ENCODE measurements at places on chromosomes 4 and X.

GRCh38 chr4:81954271-81954670, 419.5 kb downstream of the HNRNPD start:
- no peak for DNase-seq

- no peak for DNase-seq
These were observed 15.4 kb upstream of the UGDH start for GRCh38 chr4:39542611-39543012.

DNA sequence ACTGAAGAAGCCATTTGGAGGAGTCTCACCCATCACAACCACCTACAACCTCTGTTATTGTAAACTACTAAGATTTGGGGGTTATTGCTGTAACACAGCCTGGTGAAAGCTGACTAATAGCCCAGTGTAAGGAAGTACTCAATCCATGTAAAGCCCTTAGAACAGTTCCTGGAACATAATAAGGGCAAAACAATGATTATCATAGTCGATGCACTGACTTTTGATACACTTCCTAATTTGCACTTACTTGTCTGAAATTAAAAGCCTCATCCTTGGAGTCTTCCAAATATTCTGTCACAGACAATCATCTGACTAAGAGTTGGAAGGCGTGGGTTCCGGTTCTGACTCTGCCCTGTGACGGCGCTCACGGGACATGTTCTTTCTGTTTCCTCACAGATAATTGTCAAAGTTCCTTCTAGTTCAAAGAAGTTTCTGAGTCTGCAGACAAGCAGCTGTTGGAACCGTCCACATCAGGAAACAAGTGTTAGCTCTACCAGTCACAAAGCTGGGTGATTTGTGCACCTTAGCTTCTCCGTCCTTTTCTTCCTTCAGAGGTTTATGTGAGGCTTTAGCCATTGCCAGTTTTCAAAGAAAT, 33.4 kb upstream of the RASGEF1B start:
- no peak for DNase-seq

DNA sequence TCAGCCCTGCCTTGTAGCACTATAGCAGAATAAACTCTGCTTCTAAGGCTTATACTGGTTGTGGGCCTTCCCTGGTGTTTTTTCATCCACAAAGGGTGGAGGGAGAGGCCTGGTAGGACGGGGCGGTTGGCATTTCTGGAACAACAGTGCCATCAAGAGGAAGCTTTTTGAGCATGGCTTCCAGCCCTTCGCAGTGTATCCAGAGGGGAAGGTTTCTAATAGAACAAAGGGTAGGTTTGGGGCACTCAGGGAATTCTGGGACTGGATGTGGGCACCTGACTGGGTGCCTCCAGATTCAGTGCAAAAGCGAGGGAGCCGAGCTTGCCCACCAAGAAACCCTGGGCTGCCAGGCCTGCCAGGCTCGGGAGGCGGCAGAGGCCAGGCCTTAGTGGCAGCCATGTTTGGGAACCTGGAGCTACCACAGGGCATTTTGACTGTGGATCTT, 229.6 kb upstream of the AGTR2 start:
- no peak for DNase-seq

GRCh38 chrX:111917591-111917990, 41.6 kb downstream of the TRPC5OS start:
- DNase-seq: no peak

- DNase-seq: peak; percentile 55
These were observed 47.0 kb upstream of the SCOC start for GRCh38 chr4:140326395-140326993.

- no peak for DNase-seq
These were observed 11.5 kb downstream of the HNRNPH2 start for GRCh38 chrX:101419489-101419888.

DNA sequence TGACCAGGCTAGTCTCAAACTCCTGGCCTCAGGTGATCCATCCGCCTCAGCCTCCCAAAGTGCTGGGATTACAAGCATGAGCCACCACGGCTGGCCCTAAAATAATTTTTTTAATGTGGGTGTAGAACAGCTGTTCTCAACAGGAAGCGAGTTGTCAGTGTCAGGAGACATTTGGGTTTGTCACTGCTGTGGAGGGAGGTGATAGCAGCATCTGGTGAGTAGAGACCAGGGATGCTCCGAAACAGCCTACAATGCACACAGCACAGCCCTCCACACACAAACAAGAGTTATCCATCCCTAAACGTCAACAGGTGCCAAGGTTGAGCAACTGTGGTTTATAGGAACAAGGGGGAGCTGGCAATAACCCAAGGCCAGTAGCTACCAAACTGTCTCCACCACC, 243.4 kb upstream of the STS start:
- no peak for DNase-seq

- peak; percentile 7 for DNase-seq
These were observed 52.1 kb downstream of the CT47B1 start for GRCh38 chrX:120823556-120823955.

- DNase-seq: peak; percentile 0
These were observed 25.3 kb upstream of the CT45A1 start for GRCh38 chrX:135688137-135688536.

DNA sequence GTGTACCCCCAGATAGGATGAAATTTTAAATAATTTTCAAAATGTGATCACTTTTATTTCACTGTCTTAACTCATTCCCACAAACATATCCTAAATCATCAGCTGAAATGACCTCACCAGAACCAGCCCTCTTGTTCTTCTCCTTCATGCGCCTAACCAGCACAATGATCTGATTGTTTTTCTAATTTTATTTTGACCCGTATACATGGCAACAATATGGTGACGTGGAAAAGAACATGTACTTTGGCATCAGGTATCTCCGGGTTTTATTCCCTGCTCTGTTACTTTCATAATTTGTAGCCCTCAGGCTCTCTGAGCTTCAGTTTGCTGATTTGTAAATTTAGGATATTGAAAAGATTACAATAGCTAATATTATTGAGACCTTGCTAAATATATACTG, 562.4 kb upstream of the ZFP42 start:
- no peak for DNase-seq

DNA sequence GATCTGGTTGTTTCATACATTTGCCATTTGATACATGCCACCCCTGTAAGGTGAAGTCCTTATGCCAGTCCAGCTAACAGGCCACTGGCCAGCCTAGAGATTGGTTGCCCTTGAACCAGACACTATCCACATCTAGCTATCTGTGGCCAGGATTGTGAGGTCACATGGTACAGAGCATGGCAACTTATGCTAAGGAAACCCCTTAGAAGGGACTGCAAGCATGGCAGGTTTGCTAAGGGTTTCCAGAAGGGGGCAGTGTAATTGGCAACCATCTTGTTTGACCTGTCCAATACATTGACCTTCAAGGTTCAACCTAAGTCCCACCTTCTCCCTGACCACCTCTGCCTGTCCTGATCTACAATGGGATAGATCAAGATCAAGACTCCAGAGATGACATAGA, 47.5 kb downstream of the SMC1A start:
- DNase-seq: no peak

GRCh38 chrX:41001327-41001726, 83.9 kb upstream of the USP9X start:
- DNase-seq: no peak

DNA sequence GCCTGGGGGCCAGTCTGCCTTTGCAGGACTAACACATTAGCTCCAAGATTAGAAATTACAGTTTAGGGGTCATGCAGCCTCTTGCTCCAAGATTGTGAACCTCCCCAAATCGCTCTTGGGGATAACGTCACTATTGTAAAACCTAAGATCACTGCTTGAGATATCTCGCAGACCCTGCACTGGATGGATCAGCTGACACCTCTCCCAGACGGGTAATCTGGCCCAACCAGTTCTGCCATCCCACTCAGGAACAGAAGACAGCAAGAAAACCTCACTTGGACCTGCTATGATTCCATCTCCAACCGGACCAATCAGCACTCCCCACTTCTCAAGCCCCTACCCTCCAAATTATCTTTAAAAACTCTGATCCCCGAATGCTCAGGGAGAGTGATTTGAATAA, 431.2 kb downstream of the GPM6A start:
- no peak for DNase-seq

- peak; percentile 76 for DNase-seq
These were observed 189.7 kb downstream of the PDGFC start for GRCh38 chr4:156781852-156782251.

DNA sequence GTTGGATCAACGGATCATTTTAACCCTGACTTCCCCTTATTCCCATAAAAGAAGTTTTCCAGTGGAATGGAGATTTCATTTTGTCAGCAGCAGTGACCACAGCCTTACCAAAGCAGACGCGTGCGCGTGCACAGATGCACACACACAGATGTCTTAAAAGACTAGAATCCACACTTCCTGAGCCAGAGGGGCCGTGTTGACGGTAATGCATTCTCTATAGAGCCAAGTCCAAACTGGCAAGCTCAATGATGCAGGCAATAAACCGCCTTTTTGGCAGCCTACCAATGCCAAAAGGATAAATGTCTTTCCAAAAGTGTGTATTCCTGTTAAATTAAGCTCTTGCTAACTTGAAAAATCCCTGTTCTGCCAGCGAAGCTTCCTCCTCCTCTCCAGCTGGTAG, 18.8 kb upstream of the CLDN34 start:
- no peak for DNase-seq

GRCh38 chr4:54139332-54139731, 39.4 kb downstream of the GSX2 start:
- DNase-seq: no peak

DNA sequence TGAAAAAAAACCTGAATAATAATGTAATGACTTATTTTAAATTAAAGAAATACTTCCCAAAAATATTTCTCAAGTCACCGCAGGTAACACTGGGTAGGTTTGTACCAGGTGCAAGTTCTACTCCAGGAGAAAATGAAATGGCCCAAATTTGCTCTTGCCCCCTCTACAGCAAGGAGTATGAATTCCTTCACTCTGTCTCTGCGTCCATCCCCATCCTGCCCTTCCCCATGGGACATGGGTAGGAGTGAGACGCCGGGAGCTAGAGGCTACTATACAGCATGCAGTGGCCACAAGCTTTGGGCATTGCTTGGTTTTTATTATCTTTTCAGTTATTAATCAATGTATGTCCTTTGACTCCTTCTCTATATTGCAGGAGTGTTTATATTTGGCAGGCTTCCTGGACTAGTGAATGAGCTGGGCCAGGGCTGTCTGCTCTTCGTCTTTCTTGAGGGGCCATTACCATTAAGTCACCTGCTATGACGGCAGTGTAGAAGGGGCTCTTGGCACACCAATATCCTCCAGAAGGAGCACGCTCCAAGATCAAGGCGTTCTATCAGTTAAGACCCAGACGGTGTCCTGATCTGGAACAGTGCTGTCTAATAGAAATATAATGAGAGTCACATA, 149.6 kb downstream of the ENPP6 start:
- no peak for DNase-seq

DNA sequence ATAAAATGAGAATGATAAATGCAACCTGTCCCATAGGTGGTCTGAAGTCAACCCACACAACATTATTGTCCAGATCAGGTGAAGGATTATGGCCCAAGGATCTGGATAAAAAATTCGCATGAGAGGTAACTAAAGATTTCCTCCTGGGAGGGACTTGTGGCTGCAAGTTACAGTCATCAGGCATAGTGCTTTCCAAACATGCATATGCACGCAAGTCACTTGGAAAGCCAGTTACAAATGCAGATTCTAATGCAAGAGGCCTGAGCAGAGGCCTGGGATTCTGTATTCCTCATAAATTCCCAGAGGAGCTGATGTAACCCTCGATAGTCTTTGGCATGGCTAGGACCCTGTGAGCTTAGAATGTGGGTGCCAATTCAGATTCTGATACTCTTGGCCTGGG, 21.1 kb downstream of the HS3ST1 start:
- no peak for DNase-seq

- peak; percentile 28 for DNase-seq
These were observed 1390.2 kb downstream of the C4orf33 start for GRCh38 chr4:130486186-130486585.

DNA sequence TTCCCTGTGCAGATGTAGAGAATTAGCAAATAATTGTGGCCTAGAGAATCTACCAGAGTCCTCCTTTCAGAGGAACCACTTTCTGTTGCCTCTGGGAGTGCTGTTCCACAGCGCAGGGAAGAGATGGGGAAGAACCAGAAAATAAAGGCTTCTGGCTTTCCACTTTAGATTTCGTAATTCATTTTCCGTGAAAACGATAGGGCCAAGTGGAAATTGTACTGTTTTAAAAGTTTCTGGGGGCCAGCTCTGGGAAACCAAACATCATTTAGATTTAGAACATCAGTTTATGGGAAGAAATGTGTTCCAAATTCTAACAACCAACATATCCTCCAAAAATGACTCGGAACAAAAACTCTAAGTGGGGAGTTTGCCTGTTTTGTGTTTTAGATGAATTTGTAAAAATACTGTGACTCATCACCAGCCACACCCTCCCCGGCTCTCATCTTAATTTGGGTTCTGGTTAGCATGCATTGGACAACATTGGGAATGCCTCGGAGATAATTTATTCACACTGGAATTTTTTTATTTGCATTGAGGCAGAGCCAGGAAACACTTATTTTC, 65.2 kb upstream of the LNX1 start:
- DNase-seq: peak; percentile 44

GRCh38 chrX:4110964-4111363, 397.5 kb upstream of the PRKX start:
- no peak for DNase-seq

DNA sequence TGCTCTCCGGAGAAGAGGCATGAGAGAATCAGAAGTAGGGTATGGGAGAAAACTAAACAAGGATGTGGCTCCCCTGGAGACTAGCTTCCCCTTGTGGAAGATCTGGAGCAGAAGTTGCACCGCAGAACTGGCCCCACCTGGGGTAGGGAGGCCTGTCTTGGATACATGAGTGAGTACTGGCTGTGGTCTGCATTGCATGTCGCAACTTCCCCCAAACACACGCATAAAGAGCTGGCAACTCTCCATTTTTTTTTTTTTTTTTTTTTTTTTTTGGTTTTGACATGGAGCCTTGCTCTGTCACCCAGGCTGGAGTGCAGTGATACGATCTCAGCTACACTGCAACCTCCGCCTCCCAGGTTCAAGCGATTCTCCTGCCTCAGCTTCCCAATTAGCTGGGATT, 119.9 kb downstream of the EGF start:
- no peak for DNase-seq

DNA sequence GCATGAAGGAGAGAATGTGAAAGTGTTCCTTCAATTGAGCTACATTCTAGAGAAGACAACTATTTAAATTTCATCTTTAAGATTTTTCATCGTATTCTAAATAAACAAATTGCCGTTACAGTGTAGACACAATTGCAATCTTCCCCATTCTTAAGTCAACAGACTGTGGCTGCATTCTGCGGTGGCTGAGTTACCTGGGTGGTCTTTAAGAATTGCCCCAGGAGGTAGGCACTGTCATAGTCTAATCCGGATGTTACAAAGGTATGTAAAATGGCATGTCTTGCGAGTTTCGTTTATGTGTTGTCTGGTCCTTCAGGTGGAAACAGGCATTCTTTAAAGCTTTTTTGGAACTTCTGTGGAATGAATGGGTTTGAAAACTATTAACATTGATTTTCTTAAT, 586.1 kb upstream of the PITX2 start:
- no peak for DNase-seq
